A549 treated with CORT108297 at 1 μM for 4 hours (cell line): ENCODE measurements at places on chromosomes 4 and X. TPM values are rescaled to one million over a fixed set of nuclear protein-coding genes. Genes with fewer than 3 reads are reported as not detected.

The PRICKLE3 gene
- total RNA-seq, result 15.1 to 22.0 TPM (median 20.1 TPM) in 5 replicates

The GAGE12J gene
- not detected in 5 replicates for total RNA-seq

The TMEM150C gene
- 0.65 to 1.6 TPM (median 1.2 TPM) in 5 replicates for total RNA-seq

The HTT gene
- total RNA-seq, result 10.0 to 14.1 TPM (median 12.9 TPM) in 5 replicates

The TKTL2 gene
- total RNA-seq, result not detected in 5 replicates
